ENCODE measurements at places on chromosomes 1 and 21.

GRCh38 chr1:31679676-31680230 is 24.1 kb downstream of the COL16A1 start:
- DNase-seq = no peak

- DNase-seq = no peak
These were observed 77.3 kb upstream of the PTGFRN start for GRCh38 chr1:116832308-116832931.

- no peak for DNase-seq
These were observed 9.1 kb downstream of the SSBP3 start for GRCh38 chr1:54397090-54397591.

GRCh38 chr1:26581287-26581651 is 51.7 kb downstream of the RPS6KA1 start:
- DNase-seq = no peak

DNA sequence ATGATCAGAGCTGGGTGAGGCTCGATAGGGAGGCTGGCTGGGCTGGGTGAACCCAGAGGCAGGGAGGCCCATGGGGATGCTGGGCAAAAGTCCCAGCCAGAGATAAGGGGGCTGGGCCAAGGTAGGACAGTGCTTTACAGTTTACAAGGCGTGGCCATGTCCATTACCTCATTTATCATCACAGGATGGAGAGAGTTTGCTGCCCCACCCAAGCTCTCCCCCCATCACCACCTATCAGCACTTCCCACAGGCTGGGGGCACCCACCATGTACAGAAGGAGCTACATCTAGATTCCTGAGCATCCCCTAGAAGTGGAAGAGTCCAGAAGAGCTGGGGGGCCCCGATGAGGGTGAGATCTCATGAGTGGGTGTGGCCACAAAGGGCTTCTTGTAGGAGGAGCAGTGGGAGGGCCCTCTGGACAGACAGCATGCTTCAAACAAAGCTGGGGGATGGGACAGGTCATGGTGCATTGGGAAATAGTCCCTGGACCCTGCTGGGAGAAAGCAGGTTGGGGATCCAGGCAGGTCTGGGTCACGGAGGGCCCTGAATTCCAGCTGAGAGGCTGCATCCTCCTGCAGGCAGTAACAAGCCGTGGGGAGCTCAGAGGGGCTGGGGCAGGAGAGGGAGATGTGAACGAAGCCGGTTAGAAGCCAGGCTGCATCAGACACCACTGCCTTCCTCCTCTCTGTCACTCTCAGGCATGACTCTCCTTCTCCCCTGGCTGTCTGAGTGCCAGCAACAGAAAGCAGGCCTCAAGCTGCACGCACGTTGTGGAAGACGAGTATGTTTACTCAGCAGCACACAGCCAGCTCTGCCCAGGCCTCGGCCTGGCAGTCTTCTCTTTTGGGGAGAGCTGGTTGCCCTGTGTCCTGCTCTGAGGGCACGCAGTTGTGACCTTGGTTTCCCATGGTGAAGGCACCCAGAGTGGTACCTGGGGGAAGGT is 202.3 kb downstream of the HIVEP3 start:
- DNase-seq = no peak

DNA sequence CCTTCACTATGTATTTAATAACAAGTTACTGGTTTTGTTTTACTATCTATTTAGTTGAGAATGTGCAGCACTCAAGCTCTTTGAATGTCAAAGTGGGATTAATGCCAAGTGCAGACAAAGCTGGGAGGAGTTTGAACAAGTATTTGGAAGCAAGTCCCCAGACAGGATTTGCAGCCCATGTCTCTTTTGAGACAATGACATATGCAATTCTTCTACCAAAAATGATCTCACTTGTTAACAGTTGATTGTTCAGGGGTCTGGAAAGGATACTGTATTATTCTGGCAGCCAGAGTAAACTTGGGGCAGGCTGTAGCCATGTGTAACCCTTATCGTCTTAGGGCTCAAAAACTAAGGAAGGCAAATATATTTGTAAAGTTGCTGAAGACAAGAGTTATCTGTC is 15.8 kb downstream of the COLGALT2 start:
- DNase-seq = no peak

- DNase-seq = no peak
These were observed 1342.7 kb upstream of the ADGRL4 start for GRCh38 chr1:80349218-80349617.

- no peak for DNase-seq
These were observed 31.8 kb downstream of the ADGRL2 start for GRCh38 chr1:81832573-81832972.

- DNase-seq = no peak
These were observed 1.9 kb upstream of the CNTN2 start for GRCh38 chr1:205041001-205041715.

DNA sequence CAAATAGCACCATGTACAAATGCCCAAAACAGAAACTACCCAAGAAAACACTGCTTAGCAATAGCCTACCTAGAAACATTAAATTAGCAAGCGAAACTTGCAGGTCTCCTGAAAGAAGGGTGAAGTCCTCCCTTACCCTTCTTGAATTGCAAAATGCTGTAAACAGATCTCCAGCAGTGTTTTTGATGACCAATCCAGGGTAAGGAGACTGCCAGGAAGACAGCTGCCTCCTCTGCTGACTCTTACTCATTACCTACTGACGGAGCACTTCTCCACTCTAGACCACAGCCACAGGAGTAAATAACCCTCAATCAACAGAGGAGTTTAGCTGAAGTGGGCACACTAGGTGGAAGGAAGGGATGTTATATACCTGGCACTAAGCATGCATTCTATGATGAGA is 32.2 kb upstream of the GADD45A start:
- DNase-seq = no peak

All from stimulated activated CD8-positive, alpha-beta memory T cell treated with anti-CD3 and anti-CD28 coated beads, Interleukin-2, amount 100 ng/mL, for 1 hour (primary cell).